ENCODE measurements at places on chromosomes 3 and 15.

DNA sequence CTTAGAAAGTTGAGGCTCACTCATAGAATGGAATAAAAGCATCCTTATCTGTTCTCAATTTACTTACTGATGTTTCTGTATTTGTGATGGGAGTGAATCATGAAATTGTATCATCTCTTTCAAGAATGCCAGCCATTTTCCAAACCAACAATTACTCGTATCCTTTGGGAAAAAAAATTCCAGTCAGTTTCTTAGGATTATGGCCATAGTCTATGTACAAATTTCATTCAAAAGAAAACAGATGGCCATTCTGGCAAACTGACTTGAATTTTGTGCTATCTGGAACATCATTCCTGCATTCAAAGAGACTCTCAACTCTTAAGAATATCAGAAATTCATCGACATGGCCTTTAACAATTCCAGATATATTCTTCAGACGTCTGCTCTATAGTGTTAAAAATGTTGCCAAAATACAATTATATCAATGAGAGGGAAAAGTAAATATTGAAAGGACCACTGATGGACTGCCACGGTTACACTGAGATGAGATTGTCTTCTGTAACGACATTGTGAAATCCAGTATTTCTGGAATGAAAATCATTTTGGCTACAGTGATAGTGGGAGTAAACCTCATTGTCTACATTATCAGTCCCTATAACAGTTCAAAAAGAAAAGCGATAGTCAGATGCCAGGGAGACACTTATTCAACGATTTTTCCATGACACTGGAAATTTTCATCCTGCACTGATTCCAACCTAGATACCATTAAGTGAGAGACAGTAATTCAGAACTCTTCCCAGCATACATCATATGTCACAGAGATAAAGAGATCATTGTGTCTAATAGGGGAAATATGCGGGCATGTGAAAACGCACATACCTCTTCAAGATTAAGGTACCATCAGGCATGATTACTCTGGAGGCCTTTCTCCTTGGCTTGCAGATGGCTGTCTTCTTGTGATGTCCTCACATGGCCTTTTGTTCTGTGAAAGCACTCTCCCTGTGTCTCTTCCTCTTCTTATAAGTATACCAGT, 953.8 kb upstream of the ALCAM start:
- DNase-seq = no peak

GRCh38 chr15:25169318-25169717, 214.5 kb downstream of the SNRPN start:
- DNase-seq = no peak

DNA sequence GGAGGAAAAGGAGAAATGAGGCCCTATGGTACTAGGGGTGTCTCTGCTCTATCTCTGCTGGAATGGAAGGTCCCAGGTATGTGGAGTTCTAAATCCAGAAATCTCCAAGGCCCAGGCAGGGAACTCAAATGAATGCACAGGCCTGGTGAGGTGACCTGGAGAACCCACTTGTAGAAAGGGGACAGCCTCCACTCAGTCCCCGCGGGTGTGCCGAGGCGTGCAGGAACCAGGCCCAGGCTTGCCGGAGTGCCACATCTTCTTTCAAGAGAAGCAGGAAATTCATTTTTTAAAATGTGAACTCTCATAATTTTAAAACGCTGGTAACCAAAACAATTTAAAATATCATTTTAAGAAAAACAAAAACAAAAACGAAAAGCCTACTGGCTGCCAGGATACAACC, 32.2 kb upstream of the ADCY5 start:
- DNase-seq = no peak

GRCh38 chr3:55074796-55075195, 146.9 kb upstream of the LRTM1 start:
- DNase-seq = no peak

DNA sequence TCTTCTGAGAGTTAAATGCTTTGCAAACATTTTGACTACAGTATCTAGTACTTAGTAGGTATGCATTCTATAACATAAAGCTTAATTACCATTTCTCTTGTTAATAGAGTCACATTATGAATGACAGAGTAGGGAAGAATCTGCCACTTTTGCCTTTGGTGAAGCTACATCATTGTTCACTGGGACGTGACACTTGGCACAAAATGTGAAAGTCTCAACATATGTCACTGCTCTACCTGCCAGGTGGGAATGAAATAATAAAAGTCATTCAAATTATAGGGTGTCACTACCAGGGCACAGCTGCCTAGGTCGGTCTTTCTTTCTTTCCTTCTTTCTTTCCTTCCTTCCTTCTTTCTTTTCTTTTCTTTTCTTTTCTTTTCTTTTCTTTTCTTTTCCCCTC, 17.6 kb downstream of the GPR87 start:
- DNase-seq = no peak

GRCh38 chr3:17183951-17184550, 299.3 kb downstream of the PLCL2 start:
- DNase-seq = peak; percentile 2

GRCh38 chr15:26724381-26725150, 48.3 kb downstream of the GABRB3 start:
- no peak for DNase-seq

GRCh38 chr3:106086038-106086437, 217.2 kb upstream of the CBLB start:
- DNase-seq = no peak

GRCh38 chr3:186254676-186255650, 107.1 kb downstream of the DGKG start:
- no peak for DNase-seq

DNA sequence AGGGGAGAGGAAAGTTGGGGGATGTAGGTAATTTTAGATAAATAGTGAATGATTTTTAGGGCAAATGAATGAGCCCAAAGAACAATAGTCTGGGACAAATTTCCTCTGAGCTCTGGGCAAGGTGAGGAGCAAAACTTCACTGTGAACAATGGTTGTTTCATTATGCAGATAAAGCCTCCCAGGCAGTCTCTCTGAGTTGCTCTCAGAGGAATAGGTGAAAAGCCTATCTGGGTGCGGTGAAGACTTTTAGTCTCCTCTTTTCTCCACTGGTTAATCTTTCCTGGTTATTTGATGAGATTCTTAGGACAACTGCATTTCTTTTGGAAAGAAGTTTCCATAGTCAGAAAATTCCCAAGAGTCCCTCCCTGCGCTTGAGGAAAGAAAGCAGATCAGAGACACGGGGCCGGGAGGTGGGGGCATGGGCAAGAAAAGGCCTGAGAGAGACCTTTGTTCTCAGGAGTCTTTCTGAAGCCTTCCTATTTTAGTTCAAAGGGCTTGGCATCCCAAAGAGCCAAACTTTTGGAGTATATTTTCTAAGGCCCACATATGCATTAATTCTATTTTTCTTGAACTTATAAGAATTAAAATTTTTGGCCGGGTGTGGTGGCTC, 353.6 kb upstream of the SLCO3A1 start:
- DNase-seq = no peak

GRCh38 chr3:146912241-146913015, 307.3 kb upstream of the PLSCR5 start:
- DNase-seq = no peak

DNA sequence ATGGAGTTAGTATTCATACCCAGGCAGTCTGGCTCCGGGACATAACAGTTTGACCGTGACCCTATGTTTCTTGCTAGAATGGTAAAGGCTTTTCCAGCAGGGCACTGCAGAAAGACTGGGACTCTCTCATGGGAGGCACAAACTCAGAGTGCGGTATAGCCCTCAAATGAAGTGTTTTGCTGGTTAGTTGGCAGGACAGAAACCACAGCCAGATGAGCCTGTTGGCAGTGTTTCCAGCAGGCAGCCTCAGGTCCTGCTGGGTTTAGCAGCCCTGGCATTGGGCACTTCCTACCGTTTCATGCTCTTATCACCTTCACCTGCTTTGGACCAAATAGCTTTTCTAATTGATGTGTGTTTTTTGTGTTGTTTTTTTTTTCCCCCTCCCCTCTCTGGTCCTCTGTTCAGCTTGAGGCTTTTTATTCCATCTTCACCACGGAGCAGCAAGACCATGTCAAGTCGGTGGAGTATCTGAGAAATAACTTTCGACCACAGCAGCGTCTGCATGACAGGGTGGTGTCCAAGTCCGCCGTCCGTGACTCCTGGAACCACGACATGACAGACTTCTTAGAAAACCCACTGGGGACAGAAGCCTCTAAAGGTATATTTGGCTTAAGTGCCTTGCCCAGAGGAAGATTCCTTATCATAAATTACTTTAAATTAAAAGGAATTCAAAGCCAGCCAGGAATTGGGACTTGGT, 205.6 kb downstream of the FEZF2 start:
- DNase-seq = no peak

- no peak for DNase-seq
These were observed 376.1 kb upstream of the MCTP2 start for GRCh38 chr15:93855181-93855826.

- DNase-seq = no peak
These were observed 15.7 kb downstream of the CHST13 start for GRCh38 chr3:126539558-126540250.

DNA sequence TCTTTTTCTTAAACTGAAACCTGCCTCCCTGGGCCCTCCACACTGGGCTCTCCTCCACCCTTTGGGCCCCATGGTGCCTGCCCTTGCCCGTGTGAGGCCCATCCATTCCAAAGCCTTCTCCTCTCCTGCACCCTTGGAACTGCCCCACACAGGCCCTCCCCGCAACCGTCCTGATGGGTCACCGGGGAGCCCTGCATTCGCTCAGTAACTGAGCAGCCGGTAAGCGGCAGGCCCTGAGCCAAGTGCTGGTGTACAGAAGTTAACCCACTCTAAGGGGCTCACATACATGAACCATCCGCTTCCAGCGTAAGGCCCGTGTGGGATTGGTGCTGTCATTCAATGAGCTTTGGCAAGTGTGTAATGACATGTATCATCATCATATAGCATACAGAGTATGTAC, 5.4 kb upstream of the LRRC15 start:
- no peak for DNase-seq

- DNase-seq = no peak
These were observed 29.2 kb downstream of the CPN2 start for GRCh38 chr3:194321693-194322640.

- DNase-seq = peak; percentile 36
These were observed 781 bp upstream of the DAG1 start for GRCh38 chr3:49469037-49469935.

- no peak for DNase-seq
These were observed 96.2 kb upstream of the TRPM1 start for GRCh38 chr15:31197497-31198414.

DNA sequence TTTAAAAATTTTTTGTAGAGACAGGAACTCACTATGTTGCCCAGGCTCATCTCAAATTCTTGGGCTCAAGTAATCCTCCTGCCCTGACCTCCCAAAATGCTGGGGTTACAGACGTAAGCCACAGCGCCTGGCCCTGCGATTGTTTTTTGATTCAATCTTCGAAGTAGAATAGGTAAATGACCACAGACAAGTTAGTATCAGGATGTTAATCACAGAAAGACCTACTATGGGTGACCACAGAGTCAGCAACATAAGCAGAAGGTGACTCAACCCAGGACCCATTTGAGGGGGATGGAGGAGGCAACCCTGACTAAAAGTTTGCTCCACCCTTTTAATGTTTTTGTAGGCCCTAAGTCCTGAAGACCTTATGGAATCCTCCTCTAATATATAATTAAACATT, 10.0 kb upstream of the USP3 start:
- DNase-seq = no peak

GRCh38 chr3:37129871-37130270, 44.5 kb downstream of the LRRFIP2 start:
- DNase-seq = no peak

DNA sequence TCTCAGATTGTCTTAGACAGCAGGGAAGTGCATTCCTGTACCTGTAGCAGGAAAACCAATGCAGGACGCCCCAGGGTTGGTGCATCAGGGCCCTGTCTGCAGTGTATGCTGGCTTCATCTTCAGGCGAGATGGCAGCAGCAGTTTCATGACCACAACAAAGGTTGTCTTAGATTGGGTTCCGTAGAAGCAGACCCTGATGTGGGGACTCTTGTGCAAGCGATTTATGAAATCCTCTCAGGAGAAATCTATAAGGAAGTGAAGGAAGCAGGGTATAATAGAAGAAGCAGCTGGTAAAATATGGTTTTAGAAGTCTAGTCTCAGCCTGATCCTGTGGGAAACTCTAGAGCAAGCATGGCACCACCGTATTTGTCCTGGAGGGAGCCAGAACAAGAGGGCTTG, 25.0 kb downstream of the DNAH1 start:
- no peak for DNase-seq

DNA sequence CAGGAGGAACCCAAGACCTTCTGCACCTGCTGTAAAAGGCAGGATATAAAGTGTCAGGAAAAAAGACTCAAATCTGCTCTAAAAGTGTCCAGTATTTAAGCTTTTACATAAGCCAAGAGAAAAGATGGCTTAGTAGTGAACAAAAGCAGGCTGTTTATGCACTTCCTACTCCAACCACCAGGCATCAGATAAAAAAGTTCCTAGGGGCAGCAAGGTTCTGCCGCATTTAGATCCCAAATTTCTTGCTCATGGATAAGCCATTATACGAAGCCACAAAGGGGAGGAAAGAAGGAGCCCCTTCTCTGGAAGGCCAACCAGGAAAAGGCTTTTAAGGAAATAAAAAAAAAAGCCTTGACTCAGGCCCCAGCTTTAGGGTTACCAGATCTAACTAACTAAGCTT, 10.6 kb upstream of the SLC9C1 start:
- DNase-seq = no peak

DNA sequence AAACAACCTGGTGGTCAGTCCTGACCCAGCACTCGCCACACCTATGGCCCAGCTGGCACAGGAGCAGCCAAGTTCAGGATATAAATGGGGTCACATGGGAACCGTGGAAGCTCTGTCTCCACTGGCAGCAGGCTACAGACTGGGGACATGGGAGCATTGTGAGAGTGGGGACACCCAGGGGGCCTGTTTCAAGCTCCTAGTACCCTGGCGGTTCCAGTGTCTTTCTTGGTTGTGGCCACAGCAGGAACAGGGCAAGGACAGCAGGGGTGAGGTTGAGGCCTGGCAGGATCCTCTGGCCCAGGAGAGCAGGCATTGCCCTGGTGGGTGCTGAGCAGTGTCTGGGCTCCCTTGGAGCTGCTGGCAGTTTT, 1.9 kb downstream of the CSK start:
- no peak for DNase-seq

Data from glomerular endothelial cell (primary cell).